Esophagus muscularis mucosa (tissue), 4 donors: ENCODE measurements at places on chromosomes 12 and 14. TPM values are rescaled to one million over a fixed set of nuclear protein-coding genes. Genes with fewer than 3 reads are reported as not detected.
A peak's percentile ranks its signal among the peaks of the same experiment; 100 is the strongest.

The L3HYPDH gene
- 23.7 TPM for total RNA-seq

DNA sequence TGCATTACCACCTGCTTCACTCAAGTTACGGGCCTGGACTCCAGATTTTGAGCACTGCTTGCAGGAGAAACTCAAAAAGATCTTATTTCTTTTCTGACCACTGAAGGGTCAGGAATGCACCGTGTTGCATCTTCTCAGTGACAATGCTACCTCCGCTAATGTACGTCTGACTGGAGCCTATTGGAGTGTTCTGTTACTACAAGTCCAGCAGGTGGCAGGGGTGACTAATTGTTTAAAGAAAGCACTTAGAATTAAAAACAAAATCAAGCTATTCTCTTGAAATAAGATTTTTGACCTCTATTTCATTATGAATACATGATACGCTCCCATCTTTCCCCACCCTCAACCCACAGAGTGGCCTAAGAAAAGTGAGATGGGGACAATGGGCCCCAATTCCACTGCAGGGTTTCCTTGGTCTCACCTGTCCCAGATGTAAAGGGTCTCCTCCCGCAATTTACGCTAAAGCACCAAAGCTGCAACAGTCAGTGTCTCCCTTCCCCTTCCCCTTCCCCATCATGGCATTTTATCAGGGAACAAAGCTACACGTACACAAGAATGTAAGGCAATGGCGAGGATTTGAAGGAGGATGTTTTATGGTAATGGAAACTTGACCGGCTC is 2.2 kb downstream of the TBPL2 start:
- H3K4me3 ChIP-seq, result no peak overlapping the region
- no peaks in the 10 kb centered on the region for H3K36me3 ChIP-seq
- no peaks in the 10 kb centered on the region for H3K4me1 ChIP-seq
- DNase-seq, result peak; percentile 62

GRCh38 chr14:41280745-41281144 is 325.9 kb upstream of the LRFN5 start:
- H3K27ac ChIP-seq, result no peak overlapping the region
- DNase-seq, result no peak
- H3K27me3 ChIP-seq, result no peaks in the 10 kb centered on the region
- no peaks in the 10 kb centered on the region for H3K36me3 ChIP-seq
- H3K4me3 ChIP-seq, result no peak overlapping the region
- no peaks in the 10 kb centered on the region for H3K4me1 ChIP-seq

The LBHD2 gene
- not detected for total RNA-seq

The SCAF11 gene
- total RNA-seq, result 134 TPM

DNA sequence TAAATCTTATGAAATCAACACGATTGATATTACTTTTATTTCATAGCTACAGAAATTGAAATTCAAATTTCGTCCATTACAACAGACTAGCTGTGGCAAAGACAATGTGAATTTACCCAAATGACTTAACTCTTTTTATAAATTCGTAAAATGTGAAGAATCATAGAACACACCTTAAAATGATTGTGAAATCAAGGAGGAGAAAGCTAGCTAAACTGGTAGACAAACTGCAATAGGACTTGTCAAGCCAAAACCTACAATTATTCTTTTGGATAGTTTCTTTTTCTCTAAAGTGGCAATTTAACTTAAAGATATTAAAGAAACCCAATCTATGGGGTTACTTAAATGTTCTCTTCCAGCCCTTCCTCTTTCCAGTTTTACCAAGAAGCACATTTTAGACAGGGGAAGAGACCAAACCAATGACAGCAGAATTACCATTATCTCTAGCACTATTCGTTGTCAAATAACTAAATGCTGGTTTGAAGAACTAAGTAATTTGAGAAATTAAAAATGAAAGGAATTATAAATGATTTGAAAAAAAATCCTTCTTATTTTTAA is 807 bp upstream of the SLC16A7 start:
- no peaks in the 10 kb centered on the region for H3K36me3 ChIP-seq
- H3K27ac ChIP-seq, result peak overlapping the region; percentile 99
- DNase-seq, result no peak
- H3K27me3 ChIP-seq, result no peaks in the 10 kb centered on the region
- peaks cover 27% of the 10 kb centered on the region for H3K4me1 ChIP-seq

The GPRC5A gene
- 2.9 TPM for total RNA-seq

The SERPINA3 gene
- total RNA-seq, result 262 TPM

DNA sequence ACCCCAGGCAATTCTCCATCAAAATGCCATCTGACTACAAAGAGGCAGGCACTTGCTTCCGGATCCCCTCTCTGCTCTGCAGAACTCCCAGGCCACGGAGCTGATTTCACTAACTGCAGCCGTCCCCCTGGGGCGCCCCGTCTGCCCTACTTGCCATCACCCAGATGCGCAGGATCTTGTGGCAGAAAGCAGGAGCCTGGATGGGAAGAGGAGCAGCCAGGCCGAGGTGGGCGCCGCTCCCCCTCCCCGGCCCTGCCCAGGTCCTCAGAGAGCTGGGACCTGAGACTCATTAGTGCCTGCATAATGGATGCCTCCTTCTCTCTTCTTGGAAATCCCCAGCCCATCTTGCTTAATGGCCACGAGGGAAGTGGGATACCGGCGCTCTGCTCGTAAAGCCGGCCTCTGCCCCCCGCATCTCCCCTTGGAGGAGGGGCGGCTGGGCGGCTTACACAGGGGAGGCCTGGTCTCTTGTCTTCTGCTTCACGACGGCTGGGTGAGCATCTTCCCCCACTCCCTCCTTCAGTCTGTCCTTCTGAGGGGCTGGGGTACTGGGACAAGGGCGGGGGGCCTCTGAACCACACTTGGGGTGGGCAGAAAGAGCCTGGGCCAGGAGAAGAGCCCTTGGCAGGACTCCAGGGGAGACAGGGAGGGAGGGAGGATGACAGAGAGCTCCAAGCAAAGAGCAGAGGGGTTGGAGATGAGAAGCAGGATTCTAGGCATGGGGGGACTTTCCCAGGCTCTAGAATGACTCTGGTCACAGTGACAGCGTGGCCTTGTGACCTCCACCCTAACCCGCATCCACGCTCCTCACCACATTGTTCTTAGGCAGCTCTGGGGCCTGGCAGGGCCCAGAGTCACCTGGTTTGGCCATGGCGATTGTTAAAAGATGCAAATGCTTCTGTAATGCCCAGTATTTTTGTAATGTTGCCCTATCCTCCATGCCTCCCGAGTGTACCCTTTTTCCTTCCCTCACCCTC is 19.4 kb upstream of the EML1 start:
- DNase-seq, result no peak
- no peaks in the 10 kb centered on the region for H3K36me3 ChIP-seq
- no peaks in the 10 kb centered on the region for H3K27me3 ChIP-seq
- H3K4me1 ChIP-seq, result peaks cover 38% of the 10 kb centered on the region
- H3K27ac ChIP-seq, result peak overlapping the region; percentile 85
- H3K4me3 ChIP-seq, result no peak overlapping the region

- DNase-seq, result peak; percentile 91
- H3K36me3 ChIP-seq, result no peaks in the 10 kb centered on the region
- peak overlapping the region; percentile 99 for H3K27ac ChIP-seq
- no peaks in the 10 kb centered on the region for H3K27me3 ChIP-seq
- H3K4me1 ChIP-seq, result peaks cover 40% of the 10 kb centered on the region
Observed at GRCh38 chr14:49892301-49892635, 614 bp upstream of the ARF6 start.

DNA sequence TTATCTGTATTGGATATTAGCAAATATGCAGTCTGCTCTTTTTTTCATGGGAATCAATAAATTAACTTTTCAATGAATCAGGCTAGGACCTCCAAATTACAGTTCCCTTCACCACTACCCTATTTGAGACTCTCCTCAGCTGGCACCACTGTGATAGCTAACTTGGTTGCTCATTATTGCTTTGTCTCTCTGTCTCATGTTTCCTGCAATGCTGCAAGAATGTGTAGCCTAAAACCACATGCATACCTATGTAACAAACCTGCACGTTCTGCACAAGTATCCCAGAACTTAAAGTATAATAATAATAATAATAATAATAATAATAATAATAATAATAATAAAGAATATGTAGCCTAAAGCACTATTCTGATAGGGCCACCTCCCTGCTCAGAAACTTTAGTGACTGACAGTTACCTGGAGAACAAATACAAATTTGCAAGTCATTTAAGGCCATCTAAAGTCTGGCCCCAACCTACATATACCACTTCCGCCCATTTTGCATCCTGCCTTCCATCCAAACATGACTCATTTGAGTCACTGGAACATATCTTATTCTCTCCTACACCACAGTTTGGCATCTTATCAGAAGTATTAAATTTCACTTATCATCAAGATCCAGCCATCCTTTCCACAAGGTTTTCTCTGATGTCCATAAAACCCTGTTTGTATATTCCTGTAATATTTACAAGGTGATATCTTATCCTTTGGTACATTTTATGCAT is 215.1 kb downstream of the LRRK2 start:
- no peak for DNase-seq
- no peaks in the 10 kb centered on the region for H3K4me1 ChIP-seq
- no peaks in the 10 kb centered on the region for H3K36me3 ChIP-seq
- no peak overlapping the region for H3K4me3 ChIP-seq
- H3K27ac ChIP-seq, result no peak overlapping the region

The SOX5 gene
- 9.9 TPM for total RNA-seq

- H3K4me3 ChIP-seq, result no peak overlapping the region
- no peaks in the 10 kb centered on the region for H3K27me3 ChIP-seq
- no peak for DNase-seq
- H3K27ac ChIP-seq, result no peak overlapping the region
Observed at GRCh38 chr12:93757792-93758694, 80.9 kb downstream of the CRADD start.

DNA sequence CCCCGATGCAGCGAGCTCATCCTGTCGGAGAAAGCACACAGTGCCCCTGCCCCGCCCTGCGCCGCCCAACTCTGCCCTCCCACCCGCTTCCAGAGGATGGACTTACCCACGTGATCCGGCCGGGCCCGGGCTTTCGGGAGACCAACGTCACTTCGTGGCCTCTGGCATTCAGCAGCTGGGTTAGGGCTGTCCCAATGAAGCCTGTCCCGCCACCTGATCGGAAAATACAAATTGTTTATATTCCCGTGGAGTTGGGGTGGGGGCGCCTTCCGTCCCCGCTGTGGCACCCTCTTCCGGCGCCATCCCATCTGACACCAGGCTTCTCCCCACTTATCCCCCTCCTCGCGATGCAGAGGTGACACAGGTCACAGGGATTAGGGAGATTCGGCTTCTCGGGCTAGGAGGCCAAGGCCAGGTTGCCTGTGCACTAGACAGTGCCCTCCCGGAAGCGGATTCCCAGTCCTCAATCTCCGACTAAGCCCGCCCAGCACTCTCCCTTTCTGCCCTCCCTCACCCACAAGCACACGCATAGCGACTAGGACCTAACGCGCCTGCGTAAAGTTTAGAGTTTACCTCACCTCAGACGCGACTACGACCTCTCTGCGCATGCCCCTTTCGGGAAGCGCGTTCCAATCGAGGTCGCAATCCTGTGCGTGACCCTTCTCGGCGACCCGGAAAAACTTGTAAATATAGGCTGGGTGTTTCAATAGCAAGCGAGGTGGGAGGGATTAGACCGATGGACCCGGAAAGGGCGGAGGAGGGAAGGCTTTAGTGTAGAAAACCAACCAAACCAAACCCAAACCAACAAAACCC is at the start of gene SDR39U1:
Gene SDR39U1 (minus strand): TSS at position 537 of the 813 bp plus-strand sequence. CDS start 7 bp downstream, at position 530.
- peak; percentile 99 for DNase-seq
- peak within 1 kb of the TSS; percentile 100 for H3K27ac ChIP-seq
- no peaks in the 10 kb centered on the region for H3K27me3 ChIP-seq
- peak within 1 kb of the TSS; percentile 83 for H3K4me3 ChIP-seq

The CPM gene
- 39.1 TPM for total RNA-seq

DNA sequence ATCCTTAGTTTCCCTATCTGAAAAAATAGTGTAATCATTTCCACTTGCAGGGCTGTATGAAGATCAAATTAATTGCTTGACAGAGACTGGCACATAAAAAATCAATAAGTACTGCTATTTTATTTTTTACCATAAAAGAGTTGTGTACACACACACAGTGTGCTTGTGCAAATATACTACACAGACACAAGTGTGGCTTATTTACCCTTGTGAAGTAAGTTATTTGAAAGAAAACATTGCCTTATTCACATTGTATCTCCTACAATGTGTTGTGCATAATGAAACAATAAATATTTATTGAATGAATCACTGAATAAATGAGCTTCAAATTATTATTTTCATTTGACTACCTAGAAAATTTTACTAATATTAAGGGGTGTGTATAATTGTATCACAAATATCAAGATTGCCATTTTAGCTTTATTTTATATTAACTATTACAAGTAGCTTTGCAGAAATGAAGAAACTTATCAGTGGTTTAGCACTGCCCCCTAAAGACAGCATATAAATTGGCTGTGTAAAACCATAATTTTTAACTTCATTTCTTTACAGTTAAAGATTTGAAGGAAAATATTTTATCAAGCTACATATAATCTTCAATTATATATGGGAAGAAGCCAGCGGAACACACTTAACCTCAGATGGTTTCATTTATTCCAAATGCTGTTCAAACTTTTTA is 11.3 kb downstream of the GARIN6 start:
- no peak for DNase-seq
- H3K4me3 ChIP-seq, result no peak overlapping the region
- H3K27me3 ChIP-seq, result no peaks in the 10 kb centered on the region
- H3K27ac ChIP-seq, result no peak overlapping the region
- no peaks in the 10 kb centered on the region for H3K36me3 ChIP-seq

DNA sequence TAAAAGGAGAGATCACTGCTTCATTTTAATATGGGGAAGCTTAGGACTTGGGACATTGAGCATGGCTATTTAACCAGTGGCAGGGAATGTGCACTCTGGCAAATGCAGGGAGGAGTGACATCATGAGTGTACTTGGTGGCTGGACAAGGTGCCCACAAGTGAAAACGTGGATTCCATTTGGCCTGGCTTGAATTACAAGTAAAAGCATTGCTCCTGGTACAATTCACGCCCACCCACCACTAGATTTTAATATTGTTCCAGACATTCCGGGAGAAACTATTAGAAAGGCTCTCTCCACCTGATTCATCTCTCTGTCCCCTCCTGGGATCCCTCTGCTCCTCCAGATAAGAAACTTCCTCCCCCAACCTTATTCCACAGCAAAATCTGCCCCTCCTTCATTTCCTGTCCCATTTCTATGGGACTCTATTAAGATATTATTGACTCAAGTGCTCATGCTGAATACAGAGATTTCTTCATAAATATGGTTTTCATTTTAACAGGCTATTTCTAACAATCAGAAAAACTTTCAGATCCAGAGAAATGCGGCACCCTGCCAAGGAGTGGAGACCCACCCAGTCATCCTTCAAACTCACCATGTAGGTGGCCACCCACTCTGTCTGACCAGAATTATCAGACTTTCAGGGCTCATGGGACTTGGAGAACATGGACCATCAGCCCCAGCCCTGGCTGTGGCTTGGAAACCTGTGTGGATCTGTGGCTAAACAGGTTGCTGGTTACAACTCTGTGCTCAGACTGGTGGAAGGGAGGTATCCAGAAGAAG is 43.2 kb downstream of the SSPN start:
- DNase-seq, result no peak
- H3K27me3 ChIP-seq, result no peaks in the 10 kb centered on the region
- H3K36me3 ChIP-seq, result no peaks in the 10 kb centered on the region
- H3K4me3 ChIP-seq, result no peak overlapping the region
- H3K27ac ChIP-seq, result no peak overlapping the region
